ENCODE measurements at places on chromosomes 16 and 17.

DNA sequence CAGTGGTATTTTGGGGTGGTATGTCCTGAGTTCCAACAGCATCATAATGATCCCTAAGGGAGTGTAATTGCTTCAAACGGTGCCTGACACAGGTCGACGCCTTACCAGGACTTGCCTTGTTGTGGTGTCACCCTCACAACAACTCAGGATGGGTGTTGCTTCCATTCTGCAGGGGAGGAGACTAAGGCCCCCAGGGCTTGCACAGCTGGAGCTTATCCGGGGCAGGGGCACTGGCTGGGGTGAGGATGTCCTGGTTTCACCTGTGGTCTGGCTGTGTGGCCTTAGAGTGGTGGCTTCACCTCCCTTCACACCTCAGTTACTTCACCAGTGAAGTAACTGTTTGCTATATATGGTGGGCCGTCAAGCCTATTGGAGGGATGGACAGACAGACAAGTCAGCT, 23.3 kb downstream of the LLGL2 start:
- no peak for DNase-seq

DNA sequence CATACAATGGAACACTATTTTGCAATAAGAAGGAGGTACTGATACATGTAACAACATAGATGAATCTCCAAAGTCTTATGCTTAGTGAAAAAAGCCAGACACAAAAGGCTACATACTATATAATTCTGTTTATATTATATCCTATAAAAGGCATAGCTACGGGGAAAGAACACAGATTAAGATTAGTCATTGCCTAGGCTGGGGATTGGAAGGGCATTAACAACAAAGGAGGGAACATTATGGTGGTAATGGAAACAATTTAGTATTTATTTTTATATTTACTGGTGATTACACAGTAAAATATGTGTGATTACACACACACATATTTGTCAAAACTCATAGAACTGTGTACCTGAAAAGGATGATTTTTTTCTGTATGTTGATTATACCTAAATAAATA, 278.1 kb downstream of the ZFHX3 start:
- DNase-seq: no peak

- DNase-seq: no peak
Observed at GRCh38 chr16:2324296-2324859, 16.1 kb downstream of the ABCA3 start.

GRCh38 chr16:24773771-24774427, 44.4 kb downstream of the TNRC6A start:
- no peak for DNase-seq

GRCh38 chr17:56744721-56745120, 89.0 kb downstream of the C17orf67 start:
- no peak for DNase-seq

DNA sequence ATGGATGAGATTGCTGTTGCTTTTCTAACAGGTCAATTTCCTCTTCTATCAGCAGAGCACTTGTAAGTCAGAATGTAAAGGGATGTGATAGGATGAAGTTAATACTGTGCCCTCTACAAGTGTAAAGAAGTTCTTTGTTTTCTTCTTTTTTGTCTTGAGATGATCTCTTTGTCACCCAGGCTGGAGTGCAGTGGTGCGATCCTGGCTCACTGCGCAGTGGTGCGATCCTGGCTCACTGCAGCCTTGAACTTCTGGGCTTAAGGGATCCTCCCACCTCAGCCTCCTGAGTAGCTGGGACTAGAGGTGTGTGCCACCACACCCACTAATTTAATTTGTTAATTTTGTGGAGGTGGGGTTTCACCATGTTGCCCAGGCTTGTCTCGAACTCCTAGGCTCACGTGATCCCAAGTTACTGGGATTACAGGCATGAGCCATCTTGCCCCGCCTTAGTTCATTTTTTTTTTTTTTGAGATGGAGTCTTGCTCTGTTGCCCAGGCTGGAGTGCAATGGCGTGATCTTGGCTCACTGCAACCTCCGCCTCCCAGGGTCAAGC, 21.6 kb upstream of the KPNB1 start:
- DNase-seq: no peak

DNA sequence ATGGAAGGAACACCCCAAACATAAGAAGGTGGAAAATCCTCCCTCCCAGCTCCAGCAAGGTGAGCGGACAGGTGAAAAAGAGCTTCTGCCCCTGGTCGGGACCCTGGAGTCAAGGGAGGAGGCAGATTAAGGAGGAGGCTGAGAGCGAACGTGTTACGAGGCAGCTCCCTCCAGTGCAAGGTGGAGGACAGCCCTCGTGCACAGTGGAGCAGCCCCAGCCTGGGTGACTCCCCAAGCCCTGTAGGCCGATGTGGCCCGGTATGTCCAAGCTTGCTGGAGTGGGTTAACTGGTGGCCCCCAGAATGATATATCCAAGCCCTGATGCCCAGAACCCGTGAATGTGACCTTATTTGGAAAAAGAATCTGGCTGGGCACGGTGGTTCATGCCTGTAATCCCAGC, 15.5 kb upstream of the CRISPLD2 start:
- DNase-seq: no peak

- no peak for DNase-seq
Observed at GRCh38 chr17:62627219-62627903, at the start of gene MRC2. TSS of gene MRC2 (plus strand) at chr17:62627670. CDS start at chr17:62627803, 133 bp downstream.

- no peak for DNase-seq
Observed at GRCh38 chr16:29986931-29987330, 8.5 kb downstream of the HIRIP3 start.

GRCh38 chr17:60361889-60362288, 30.0 kb downstream of the USP32 start:
- no peak for DNase-seq

GRCh38 chr17:76207275-76208059, 32.8 kb downstream of the RNF157 start:
- DNase-seq: no peak

GRCh38 chr16:4798456-4798855, 3.3 kb downstream of the SMIM22 start:
- DNase-seq: no peak

DNA sequence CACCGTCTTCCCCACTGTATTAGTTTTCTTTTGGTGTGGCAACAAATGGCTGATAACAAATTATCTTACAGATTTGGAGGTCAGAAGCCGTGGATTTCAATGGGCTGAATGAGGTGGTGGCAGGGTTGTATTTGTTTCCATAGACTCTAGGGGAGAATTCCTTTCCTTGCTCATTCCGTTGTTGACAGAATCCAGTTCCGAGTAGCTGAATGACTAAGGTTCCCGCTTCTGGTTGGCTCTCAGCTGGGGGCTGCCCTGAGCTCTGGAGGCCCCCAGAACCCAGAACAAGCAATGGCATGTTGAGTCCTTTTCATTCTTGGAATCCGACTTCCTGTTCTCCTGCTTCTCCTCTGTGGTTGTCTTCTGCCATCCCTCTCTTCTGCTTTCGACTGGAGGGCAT, 280.4 kb downstream of the SNX29 start:
- DNase-seq: no peak

GRCh38 chr17:13967416-13967815, 101.9 kb upstream of the COX10 start:
- DNase-seq: no peak

DNA sequence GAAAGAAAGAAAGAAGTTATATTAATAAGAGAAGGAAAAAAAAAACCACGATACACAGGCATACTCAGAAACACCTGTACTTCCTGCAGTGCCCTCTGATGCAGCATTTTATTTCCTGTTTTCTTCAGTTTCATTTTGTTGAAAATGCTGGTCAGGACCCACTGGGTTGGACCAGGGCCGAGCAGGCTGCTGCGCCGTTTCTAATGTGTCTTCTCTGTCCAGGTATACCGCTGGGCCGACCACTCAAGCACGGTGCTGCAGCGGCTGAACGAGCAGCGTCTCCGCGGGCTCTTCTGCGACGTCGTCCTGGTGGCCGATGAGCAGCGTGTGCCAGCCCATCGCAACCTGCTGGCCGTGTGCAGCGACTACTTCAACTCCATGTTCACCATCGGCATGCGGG, 8.3 kb downstream of the KLHL36 start:
- DNase-seq: no peak

GRCh38 chr16:75019007-75019406, 20.2 kb downstream of the ZNRF1 start:
- no peak for DNase-seq

- DNase-seq: no peak
Observed at GRCh38 chr17:45394913-45395568, 37.6 kb downstream of the ARHGAP27 start.

GRCh38 chr17:33561569-33562334, 268.7 kb upstream of the ASIC2 start:
- DNase-seq: no peak

GRCh38 chr17:80815151-80815681, 176.4 kb upstream of the CHMP6 start:
- no peak for DNase-seq

DNA sequence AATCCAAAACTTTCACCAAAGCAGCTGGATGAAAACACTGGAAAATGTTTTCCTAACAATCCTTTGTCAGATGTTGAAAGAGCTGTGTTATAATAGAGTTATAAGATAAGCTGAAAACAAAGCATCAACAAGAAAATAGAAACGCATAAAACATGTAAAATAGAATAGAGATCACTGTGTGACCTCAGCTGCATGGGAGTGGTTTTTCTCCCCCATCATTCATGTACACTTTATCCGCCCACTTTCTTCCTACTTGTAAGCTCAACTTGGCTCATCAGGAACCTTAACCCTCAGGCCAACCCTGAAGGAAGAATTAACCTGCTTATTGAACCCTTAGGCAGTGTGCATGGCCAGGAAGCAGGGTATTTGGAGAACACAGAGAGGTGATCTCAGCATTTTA, 238.5 kb upstream of the PMFBP1 start:
- no peak for DNase-seq

GRCh38 chr16:86980644-86981043, 336.5 kb downstream of the C16orf95 start:
- no peak for DNase-seq

DNA sequence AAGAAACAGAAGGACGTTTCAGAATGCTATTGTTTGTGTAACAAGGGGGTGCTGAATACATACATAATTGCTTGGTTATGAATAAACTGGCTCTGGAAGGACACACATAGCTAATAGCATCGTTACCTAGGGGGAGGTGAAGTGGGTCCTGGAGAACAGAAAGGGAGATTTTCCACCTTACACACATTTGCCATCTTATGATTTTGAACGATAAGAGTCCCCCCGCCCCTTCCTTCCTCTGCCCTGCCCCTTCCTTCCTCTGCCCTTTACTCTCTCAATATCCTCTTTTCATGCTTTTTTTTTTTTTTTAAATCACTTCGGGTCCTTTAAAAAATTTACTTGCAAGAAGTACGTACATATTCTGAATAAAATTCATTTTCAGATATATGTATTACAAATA, 902 bp upstream of the DHRS7B start:
- no peak for DNase-seq

DNA sequence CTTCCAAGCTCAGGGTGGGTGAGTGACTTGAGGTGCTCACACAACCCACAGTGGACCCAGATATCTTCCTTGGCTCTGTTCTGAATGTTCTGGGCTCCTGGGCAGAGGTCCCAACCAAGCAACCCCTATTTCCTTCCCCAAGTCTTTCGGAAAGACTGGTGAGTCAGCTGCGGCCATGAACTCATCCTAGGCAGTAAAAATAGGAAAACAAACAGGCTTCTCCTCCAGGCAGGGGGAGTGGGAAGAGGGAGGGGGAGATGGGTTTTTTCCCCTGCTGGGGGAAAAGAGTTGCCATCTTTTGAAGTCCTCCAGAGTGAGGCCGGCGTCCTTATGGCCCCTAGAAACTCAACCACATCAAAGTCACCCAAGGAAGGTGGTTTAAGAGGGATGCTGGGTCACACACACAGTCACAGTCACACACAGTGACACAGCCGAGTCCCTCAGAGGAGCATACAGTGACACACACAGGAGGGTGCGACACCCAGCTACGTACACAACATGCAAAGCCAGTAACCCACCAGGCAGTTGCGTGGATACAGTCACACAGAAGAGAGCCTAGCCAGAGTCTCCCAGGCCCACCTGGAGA, 16.0 kb upstream of the DLX4 start:
- DNase-seq: no peak

GRCh38 chr17:54029986-54030385, 207.3 kb downstream of the KIF2B start:
- DNase-seq: no peak

DNA sequence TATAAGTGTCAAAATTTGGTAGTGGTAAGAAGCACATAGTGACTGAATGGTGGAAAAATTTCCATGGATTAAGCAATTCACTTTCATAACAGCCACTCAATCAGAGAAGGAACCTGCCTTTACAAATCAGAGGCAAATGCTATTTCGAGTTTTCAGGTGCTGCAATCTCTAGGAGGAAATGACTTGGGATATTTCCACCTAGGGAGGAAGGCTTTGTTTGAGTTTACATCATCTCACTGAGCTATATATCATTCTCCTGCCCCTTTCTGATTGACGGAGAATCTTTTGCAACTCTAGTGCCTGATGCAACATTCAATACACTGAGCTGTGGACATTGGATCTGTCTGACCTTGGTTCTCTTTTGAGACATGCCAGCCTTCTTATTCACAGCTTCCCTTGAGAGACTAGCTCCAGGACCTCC, 26.3 kb downstream of the MARCHF10 start:
- DNase-seq: no peak

DNA sequence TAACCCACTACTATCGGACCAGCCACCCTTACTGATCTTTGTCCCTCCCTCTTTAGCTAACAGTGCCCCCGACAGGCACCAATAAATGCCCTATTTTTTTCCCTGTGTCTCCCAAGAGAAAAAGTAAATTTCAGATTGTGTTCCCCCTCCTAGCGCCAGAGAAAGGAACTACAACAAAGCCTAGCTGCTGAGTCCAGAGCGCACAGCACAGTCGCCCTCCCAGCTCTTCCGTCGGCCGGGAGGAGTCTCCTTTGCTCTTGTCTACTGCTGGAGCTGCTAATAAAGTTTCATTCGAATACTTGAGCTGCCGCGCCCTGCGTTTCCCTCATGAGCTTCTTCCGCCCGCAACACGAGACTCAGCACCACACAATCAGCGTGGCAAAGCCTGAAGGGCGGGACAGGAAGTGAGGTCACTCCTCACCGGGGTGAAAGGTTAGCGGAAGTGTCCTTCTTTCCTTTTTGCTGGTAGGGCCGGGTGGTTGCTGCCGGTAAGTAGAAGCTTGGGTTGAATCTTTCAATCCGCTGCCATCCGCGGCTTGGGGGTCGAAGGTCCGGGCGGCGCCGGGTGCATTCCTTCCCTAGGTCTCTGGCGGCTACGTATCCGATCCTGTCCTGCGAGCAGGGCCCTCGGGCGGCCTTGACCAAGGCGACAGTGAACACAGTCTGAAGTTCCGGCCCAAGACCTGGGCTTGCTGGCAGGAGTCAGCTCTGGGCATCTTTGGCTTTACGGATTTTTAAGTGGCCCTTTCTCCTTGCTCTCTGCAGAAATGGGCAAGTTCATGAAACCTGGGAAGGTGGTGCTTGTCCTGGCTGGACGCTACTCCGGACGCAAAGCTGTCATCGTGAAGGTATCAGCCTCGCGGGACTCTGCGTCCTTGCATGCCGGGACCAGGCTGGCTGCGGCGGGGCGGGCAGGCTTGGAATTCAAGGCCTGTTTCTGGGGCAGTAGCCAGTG, at the start of gene RPL27:
Gene RPL27, plus strand, starts transcription at position 436 of the 955 bp plus-strand sequence. Its CDS starts 332 bp downstream, at position 768.
- DNase-seq: peak; percentile 96

All from stimulated activated effector memory CD8-positive, alpha-beta T cell treated with anti-CD3 and anti-CD28 coated beads, Interleukin-12 subunit alpha, Interleukin-12 subunit beta, amount 100 ng/mL, for 72 hours (primary cell).